AG10803 (cell line): ENCODE measurements at places on chromosomes 1 and 21.

- DNase-seq = peak; percentile 9
Measured at GRCh38 chr1:205004351-205004750, 38.7 kb upstream of the CNTN2 start.

GRCh38 chr1:39671433-39671792, 494 bp downstream of the NT5C1A start:
- no peak for DNase-seq

DNA sequence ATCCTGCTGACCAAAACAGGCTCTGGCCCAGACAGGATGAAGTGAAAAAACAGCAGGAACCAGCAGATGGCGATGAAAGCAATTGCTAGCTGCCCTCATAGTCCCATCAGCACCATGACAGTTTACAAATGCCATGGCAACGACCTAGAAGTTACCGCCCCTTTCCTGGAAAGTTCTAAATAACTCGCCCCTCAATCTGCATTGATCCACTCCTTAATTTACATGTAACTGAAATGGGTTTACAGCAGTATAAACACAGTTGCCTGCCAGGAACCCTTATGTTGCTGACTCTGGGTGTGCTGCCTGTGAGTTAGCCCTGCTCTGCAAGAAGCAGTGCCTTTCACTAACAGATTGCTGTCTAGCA, 65.5 kb upstream of the CR1L start:
- peak; percentile 57 for DNase-seq

DNA sequence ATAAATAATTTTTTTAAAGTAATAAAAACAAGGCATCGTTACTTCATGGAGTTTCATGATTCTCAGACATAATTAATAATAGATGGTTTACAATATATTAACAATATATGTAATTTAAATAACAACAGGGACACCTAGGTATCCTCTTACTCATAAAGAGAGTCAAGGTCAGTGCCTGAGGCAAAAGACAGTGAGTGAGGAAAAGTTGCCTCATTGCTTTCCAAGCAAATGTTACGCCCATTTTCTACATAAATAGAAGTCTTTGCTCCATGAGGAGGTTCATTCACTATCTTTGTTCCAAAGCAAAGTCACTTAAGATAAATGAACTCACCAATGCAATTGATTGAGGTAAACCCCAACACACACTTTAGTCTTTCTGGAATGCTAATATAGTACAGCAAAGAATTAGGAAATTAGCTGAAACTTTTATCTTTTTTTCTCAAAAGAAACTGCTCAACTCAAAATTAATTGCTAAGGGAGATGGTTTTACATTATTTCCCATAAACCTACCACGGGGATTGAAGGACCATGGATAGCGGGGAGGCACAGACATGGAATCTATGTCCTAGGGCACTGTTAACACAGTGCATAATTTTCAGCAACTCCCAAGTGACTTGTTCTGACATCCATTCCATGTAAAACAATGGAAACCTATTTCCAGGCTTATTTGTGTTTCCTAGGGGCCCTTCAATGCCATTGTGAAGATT, 19.6 kb downstream of the BCL9 start:
- no peak for DNase-seq

- DNase-seq = no peak
Measured at GRCh38 chr1:218529646-218530300, 184.6 kb downstream of the TGFB2 start.

DNA sequence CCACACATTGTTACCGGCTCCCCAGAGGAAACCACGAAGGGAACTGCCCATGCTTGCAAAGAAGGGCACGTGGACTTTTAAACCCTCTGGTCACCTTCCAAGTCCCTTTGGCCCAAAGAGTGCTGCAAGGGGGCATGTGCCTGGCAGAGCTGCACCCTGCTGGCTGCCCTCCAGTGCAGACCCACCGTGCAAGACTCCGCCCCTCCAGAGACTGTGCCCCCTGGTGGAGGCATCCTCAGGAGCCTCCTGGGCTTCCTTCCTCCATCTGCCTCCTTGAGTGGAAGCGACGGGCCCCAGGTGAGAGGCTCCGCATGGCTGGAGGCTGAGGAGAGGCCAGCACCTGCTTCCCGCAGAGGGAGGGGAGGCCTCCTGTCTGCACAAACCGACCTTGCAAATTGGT, 100.6 kb downstream of the CRYAA start:
- DNase-seq = no peak

GRCh38 chr21:45489722-45489982, 52.6 kb downstream of the SLC19A1 start:
- no peak for DNase-seq

DNA sequence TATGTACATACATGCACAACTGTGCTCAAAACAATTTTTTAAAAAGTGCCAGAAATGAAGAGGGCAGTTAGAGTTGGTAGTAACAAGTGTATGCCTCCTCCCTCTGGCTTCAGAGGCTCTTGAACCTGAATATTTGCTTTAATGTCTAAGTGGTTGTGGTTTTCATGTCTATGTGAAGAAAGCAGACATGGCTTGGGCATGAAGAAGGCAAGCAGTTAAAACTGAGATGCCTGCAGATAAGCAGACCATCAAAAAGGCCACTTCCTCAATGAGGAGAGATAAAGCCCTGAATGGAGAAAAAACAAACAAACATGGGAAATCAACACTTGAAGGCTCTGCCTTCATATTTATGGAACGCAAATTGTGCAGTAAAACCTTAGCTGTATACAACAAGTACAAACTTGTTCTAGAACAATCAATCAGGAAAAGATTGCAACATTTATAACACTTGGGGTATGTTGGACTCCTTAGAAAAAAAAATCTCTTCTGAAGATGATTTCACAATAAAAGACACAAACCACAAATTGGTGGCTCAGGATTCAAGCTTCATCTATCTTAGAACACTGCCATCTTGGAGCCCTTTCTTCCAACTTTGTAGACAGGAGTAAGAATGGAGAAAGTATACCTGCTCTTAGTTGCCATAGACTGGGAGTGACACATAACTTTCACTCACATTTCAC, 52.7 kb upstream of the PLA2G4A start:
- no peak for DNase-seq
